NCI-H69 (cell line): ENCODE measurements at places on chromosomes 7 and 10.

GRCh38 chr7:150739033-150739432 is 1.8 kb downstream of the GIMAP5 start:
- DNase-seq, result peak; percentile 46

- DNase-seq, result no peak
These were observed 327.4 kb downstream of the SORCS1 start for GRCh38 chr10:106836933-106837663.

DNA sequence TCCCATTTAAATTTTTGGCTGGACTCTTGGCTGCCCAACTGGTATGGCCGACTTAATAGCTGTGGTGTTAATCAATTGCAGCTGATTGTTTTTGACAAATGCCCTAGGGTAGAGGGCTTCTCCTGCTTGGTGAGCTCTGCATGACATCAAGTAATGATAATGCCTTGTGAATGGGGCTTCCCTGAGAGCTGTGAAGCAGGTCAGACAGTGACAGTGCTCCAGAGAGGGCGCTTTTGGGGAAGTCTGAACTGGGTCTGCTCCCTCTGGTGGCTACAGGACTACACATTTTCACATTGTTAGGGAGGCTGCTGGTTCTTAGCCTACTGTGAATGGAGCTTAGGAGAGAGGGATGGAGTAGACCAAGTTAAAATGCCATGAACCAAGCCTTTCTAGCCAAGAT is 98.8 kb downstream of the SDK1 start:
- peak; percentile 61 for DNase-seq

GRCh38 chr10:68153473-68154210 is 44.4 kb downstream of the MYPN start:
- DNase-seq, result peak; percentile 55

DNA sequence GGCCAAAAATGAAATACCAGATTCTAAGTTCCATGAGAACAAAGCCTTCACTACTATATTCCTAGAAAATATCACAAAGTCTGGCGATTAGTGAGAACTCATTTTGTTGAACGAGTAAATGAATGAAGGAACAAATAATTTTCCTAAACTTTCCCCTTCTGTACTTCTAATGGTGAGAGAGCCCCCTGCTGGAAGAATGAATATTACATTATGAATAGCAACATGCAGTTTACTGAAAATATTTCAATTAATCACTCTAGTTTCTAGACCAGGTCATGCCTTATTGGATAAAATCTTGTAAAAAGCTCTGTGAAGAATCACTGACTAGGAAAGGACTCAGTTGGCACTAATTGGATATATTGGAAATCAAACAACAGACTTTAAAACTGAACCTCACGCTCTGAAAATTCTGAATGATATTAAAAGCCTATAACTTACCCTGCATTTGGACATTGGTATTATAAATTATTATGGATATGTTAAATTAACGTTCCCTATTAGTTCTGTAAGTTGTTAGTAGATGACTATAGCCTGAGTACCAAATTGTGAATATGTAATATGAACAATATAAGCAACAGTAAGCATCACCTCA is 32.4 kb upstream of the MTPN start:
- DNase-seq, result peak; percentile 70

- peak; percentile 55 for DNase-seq
These were observed 40.2 kb upstream of the PRSS58 start for GRCh38 chr7:142298009-142298408.

DNA sequence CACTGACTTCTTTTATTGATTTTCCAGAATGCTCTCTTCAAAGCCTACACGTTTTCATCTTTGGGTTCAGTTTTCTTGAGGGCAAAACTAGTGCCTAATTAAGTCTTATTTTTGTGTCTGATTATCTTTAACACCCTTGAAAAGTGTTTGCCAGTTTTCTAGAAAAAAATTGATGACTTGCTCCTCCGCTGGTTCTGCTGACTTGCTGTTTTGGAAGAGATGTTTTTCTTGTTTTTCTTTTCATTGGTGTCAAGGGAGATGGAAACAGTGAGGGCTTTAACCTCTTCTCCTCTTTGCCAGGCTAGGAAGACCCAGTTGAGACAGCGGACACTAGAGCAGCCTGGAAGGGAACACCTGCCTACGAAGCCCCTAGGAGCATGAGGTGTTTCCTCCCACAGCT is 123.7 kb upstream of the EEPD1 start:
- no peak for DNase-seq

- no peak for DNase-seq
These were observed 221.5 kb downstream of the ADAM12 start for GRCh38 chr10:126166797-126167196.

DNA sequence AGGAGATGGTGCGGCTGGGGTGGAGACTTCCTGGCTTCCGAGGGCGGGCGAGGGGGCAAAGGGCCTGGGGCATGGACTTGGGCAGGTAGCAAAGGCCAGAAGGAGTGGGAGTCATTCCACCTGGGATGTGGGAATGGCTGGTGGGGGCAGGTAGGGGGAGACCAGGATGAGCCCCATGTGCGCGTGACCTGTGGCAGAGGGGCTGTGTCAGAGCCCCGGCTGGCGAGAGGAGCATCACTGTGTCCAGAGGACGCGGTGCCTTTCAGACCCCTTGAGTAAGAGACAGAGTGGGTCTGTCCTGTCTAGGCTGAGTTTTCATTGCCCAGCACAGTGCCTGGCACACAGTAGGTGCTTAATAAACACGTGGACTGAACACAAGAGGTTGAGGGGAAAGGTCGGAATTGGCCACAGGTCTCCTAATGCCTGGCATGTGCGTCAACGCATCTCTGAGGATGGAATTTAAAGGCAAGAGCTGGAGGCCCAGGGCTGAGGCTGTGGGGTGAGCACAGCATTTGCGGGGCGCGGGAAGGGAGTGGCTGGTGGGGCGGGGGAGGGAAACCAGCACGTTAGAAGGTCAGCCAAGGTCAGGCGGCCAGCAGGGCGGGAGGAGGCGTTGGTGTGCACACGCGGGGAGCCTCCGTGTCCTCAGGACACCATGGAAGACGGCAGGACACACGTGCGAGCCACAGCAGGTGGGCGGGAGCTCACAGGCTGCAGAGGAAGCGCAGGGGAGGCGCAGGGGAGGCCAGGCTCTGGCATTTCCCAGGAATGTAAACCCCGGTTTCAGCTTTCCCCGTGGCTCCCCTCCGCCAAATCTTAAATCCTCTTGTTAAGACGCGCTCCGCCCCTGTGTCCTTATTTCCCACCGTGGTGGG is 51.8 kb downstream of the CUX1 start:
- no peak for DNase-seq

- DNase-seq, result peak; percentile 53
These were observed 116.2 kb upstream of the SH2B2 start for GRCh38 chr7:102170393-102170970.

DNA sequence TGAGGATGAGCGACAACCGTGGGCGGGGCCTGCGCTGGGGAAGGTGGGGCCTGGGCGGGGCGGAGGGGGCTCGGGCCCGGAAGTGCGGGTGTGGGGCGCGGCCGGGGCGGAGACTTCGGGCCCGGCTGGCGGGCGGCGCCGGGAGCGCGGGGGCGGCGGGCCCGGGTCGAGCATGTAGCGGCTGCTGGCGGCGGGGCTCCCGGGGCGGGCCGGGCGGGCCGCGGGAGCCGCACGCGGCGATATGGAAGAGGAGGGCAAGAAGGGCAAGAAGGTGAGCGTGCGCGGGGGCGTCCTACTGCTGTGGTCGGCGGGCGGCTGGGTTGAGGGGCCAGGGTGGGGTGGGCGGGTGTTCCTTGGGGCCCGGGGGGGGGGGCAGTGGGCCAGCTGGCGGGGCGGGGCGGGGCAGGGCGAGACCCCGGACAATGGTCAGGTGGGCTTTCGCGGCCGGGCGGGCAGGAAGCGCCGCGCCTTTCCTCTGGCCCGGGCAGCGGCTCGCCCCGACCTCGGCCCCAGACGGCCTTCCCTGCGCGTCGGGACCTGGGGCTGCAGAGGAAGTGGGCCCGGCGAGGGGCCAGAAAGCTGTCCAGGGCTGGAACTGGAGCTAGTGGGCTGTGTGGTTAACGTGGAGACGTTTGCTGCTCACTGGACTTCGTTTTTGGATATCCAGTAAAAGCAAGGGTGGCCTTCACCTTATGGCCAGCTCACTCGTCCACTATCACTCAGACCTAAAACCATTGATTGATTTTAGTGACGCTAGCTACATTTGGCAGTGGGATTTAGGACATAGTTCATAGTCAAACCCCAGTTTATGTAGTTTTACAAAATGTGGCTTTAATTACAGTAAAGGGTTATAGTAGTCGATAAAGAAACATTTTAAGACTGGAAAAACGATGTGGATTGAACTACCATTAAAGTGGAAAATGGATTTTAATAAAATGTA is at the start of gene CCM2:
CCM2 (plus strand) TSS at position 109 of the 940 bp plus-strand sequence; CDS start at position 242, 133 bp downstream.
- peak; percentile 74 for DNase-seq

GRCh38 chr10:679556-679955 is 9.9 kb downstream of the DIP2C start:
- DNase-seq, result no peak

DNA sequence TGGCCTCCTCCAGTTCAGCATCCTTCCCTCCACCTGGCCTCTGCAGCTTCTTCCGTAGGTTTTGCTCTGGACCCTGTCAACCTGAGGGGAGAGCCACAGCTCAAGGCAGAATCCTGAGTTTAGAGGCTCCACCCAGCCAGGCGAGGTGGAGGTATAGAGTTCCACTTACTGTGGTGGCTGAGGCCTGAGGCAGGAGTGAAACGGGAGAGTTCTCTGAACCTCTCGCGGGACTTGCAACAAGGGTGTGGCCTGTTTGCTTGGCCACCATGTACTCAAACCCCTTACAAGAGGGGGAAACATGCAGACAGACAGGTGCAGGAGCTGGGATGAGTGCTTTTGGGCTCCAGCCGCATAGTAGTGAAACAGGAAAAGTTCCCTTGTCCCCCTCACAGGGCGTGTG is 154.0 kb upstream of the C7orf33 start:
- DNase-seq, result peak; percentile 65

GRCh38 chr7:105911961-105912575 is 35.7 kb upstream of the ATXN7L1 start:
- no peak for DNase-seq

GRCh38 chr7:6833636-6834035 is 7.6 kb upstream of the CCZ1B start:
- DNase-seq, result no peak

DNA sequence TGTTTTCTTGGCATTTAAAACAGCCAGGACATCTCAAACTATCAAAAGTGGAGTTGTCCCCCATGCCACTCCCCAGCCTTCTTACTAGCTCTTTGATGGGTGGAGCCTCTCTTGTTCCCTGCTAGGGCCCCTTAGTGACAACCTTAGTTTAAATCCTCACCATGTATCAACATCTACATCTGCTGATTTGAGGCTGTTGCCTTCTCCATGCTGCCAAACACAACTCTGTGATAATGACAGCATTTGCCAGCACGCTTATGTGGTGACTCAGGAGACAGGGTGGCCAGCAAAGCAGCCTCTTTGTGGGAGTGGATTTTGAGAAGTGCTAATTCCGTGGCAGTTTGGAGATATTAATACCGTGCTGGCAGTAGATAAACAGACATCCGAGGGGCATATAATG is 145.4 kb downstream of the LRRC4 start:
- peak; percentile 86 for DNase-seq
